Breast epithelium (tissue), 4 donors: ENCODE measurements at places on chromosomes 7 and 10. TPM values are rescaled to one million over a fixed set of nuclear protein-coding genes. Genes with fewer than 3 reads are reported as not detected.

DNA sequence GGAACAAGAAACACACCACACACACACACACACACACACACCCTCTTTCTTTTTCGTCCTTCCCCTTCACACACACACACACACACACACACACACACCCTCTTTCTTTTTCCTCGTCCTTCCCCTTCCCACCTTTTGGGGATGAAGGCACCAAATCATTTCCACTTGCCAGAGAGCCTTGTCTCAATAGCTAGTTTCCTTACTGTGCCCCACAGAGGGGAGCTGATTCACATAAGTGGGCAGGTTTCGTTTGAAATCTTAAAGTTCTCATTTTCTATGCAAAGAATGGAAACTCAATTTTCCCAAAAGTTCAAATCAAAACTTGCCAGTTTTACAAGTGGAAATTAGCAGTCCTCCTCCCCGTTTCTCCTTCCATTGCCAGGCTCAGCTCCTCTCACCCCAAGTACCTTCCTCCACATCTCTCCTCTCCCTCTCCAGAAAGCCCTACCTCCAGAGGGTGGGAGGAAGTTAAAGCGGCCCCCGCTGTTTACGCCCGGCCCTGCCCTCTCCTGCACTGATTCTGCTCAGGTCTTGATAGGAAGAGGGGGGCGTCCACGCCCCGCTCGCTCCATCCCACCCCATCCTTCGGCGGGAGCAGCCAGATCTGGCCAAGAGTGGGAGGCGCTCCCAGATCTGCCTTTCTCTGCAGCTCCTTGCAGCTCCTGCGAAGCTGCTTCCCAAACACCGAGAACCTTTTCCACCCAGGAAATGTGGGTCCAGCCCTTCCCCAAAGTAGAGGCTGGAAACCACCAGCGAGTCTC, 1.3 kb downstream of the CTTNBP2 start:
- no peak for DNase-seq

DNA sequence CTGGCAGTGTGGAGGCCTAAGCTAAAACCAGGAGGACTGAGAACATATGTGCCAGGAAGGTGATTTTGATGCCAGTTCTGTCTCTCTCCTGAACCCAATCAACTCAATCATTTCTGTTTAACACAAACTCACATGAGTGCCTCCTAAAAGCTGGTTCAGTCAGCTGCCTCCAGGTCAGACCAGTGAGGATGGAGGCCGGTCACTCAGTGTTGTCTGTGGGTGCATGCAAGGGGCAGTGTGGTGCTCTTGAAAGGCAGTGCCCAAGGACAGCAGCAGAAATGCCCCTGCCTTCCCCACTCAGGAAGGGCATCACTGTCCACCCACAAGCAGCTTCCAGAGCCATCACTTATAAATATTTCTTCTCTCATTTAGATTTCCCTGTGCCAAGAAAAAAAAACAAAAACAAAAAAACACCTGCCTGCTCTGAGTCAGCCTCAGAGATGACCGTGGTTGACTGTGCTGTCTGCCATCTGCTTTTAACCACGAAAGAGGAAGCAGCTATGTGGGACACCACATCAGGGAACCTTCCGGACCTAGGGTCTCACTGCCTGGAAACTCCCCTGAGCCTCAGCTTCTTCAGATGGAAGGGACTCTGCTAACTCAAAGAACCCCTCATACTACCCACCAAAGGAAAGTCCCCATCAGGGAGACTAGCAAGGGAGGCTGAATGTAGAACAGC, 39.1 kb downstream of the VOPP1 start:
- no peak for DNase-seq

- DNase-seq, result no peak
These were observed 7.2 kb upstream of the NRP1 start for GRCh38 chr10:33341637-33342036.

- no peak for DNase-seq
These were observed 10.4 kb downstream of the BLVRA start for GRCh38 chr7:43768887-43769272.

GRCh38 chr7:151590071-151590849, 70.6 kb upstream of the RHEB start:
- no peak for DNase-seq

DNA sequence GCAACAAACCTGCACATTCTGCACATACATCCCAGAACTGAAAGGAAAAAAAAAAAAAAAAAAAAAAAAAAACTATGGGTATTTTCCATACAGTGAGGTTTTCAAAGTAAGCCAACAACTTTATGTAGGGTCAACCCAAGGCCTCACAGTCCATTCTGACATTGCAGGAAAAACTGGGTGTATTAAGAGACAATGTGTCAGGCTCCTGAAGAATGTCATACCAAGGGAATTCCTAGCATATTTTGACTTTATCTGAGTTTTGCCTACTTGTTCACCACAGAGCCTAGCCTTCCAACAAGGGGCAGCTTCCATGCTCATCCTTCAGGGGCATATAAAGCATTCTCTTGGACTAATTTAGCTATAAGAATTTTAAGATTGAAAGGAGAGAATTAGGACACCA, 368.9 kb downstream of the PLXDC2 start:
- no peak for DNase-seq

DNA sequence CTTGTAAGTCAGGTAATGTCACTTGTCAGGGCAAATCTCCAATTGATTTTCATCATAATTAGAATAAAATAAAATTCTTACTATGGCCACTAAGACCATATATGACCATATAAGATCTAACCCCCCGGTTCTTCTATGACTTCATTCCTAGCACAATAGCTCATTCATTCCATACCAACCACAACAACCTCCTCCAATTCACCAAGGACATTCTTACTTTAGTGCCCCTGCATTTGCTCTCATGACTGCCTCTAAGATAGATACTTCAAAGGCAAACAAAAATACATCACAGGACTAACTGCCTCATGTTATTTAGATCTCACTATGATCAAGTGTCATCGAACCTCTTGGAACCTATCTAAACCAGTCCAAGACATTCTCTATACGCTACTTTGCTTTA, 90.8 kb downstream of the SNX13 start:
- no peak for DNase-seq

DNA sequence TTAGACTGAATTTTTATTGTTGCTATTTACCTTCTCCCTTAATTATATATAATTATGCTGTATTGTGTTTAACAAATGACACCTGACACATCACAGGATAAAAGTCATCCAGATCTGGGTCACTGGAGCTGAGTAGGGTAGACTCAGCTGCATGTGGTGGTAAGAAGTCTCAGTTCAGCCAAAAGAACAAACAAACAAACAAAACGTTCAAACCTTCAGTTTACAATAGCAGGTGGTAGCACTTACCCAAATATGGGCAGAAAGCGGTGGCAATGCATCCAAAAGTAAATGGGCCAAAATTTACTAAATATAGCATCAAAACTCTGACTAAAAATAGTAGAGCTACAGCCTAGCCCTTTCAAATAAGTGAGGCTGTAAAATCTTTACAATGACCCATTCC, 42.2 kb downstream of the ZWINT start:
- no peak for DNase-seq

- no peak for DNase-seq
These were observed 253.6 kb downstream of the GRID1 start for GRCh38 chr10:86113044-86113443.

Gene ASB10
- total RNA-seq, result not detected

Gene CYP3A7
- 1.5 TPM for total RNA-seq

Gene CPN1
- total RNA-seq, result not detected

Gene STEAP1B
- total RNA-seq, result 0.66 TPM

Gene SCART1
- total RNA-seq, result 1.4 TPM

Gene CEP55
- 2.1 TPM for total RNA-seq

Gene NPSR1
- total RNA-seq, result not detected
